CD4-positive, alpha-beta T cell treated with Interleukin-17A for 4 hours (primary cell): ENCODE measurements at places on chromosomes 7 and 10.

DNA sequence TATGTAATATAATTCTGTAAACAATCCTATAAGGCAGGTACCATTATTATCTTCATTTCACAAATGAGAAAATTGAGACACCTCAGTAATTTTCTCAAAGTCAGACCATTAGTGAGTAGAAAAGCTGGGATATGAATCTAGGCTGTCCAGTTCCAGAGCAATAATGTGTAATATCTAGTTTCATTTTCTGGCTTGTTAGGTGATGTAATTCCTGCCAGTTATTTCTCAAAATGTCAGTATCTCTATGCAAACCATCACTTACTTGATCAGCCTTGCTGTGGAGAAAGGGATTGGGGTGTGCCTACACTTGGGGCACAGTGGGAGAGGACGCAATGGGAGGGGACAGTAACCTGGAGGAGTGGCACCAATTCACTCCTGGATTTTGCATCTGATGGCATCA lies 157.5 kb downstream of the LYZL1 start:
- DNase-seq, result no peak

GRCh38 chr7:38178695-38179344 lies 775 bp downstream of the STARD3NL start:
- DNase-seq, result no peak

DNA sequence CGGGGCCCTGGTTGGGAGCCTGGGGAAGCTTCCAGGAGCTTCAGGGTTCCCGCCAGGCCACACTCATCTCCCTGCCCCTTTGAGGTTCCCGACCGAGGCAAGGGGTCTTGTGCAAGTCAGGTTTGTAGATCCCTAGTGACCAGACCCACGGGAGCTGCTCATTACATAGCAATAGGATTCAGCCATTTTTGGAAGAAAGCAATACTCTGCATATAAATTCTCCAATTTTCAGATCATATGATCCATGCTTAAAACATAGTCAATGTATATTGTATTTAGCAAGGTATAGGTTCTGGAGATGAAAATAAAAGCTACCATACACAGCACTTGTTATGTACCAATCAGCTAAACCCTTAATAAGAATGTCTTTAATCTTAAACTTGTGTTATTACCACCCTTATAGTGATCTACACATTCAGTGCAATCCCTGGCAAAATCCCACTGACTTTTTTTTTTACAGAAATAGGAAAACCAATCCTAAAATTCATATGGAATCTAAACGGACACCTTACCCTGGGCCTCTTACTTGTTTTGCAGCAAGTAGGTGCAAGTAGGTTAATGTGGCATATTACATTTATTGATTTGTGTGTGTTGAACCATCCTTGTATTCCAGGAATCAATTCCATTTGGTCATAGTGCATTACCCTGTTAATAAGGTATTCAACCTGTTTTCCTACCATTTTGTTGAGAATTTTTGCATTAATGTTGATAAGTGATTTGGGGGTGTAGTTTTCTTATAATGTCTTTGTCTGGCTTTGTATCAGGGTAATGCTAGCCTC lies 13.8 kb upstream of the FKBP9 start:
- no peak for DNase-seq

- DNase-seq, result no peak
Measured at GRCh38 chr10:96075977-96076376, 32.6 kb downstream of the CCNJ start.

- DNase-seq, result no peak
Measured at GRCh38 chr7:16929146-16929762, 47.5 kb upstream of the AGR3 start.

GRCh38 chr7:35817930-35818329 lies 17.1 kb downstream of the SEPTIN7 start:
- DNase-seq, result no peak

DNA sequence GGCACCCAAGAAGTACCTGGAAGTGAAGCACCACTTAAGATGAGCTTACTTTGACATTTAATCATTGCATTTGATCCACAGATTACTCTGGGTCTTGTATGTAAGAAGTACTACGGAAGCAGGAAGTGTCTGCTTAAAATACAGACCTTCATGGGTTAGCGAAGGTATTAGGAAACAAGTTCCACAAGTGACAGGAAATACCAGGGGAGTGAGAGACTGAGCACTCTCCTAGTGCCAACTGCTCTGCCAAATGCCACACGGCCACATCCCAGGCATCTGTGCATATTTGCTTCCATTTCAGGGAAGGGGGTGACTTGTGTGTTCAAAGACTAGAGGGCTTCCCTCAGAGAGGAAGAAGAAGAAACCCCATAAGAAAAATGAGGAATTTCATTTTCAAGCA lies 57.2 kb upstream of the ANK3 start:
- no peak for DNase-seq

- no peak for DNase-seq
Measured at GRCh38 chr7:155191901-155192478, 105.7 kb upstream of the INSIG1 start.
